Esophagus squamous epithelium (tissue), 5 donors: ENCODE measurements at places on chromosomes 5 and 9.

GRCh38 chr9:18922161-18922885 lies 110.7 kb downstream of the SAXO1 start:
- DNase-seq = no peak

DNA sequence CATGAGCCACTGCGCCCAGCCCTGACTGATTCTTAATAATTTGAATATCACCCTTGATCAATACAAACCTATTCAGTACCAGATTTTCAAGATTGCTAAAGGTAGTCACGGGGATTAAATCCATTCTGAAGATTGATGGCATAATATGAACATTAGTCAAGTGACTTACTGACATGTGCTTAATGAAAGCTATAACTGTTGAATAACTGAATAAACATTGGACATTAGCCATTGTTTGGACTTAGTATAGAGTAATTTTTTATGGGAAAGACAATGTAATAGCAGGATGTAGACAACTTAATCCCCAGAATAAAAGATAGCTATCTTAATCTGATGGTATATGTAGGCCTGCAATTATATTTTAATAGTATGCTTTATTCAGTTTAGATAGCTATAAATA lies 35.0 kb upstream of the VPS13A start:
- no peak for DNase-seq

DNA sequence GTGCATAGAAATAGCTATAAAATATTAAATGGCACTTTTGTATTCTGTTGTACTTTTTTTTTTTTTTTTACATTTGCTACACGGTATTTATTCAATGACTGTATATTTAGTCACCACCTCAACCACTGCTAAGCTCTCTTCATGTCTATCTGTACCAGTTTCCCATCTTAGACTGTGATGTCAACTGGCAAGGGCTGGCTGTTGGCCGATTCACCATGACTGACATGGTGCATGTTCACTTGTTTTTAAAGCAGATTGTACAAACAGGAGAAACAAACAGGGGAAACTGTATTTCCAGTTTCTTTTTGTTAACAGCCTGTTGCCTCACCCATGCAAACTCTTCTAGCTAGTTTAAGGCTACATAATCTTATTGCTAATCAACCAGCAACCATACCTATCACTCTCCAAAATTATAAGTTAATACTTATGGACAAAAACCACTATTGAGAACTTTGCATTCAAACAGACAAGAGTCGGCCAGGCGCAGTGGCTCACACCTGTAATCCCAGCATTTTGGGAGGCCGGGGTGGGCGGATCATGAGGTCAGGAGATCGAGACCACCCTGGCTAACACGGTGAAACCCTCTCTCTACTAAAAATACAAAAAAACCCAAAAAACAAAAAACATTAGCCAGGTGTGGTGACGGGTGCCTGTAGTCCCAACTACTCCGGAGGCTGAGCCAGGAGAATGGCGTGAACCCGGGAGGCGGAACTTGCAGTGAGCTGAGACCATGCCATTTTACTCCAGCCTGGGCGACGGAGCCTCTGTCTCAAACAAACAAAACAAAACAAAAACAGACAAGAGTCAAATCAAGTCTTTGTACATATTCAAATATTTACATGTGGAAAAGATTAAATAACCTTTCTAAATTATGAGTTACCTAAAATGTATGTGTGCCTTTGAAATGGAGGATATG lies 13.2 kb downstream of the ZFAND5 start:
- DNase-seq = no peak

- no peak for DNase-seq
These were observed 240.7 kb downstream of the COX7C start for GRCh38 chr5:86858442-86858841.

DNA sequence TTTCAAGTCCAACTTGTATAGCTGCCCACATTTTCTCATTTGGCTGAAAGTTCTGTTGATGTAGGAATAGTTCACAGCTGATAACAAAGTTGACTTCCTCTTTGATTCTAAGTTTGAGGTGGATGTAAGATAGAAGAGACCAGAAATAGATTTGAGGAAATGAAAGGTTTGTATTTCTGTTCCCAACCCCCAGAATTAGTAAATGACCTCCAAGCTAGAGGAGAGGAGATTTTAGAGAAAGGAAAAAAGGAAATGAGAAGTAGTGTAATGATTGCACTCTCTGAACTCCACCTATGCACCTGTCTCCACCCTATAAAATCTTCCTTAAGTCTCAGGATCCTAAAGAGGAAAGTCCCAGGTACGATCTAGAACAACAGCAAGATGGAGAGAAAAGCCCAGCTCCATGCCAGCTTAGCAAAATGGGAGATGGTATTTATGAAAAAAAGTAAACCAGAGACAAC lies 130.4 kb upstream of the POC5 start:
- DNase-seq = no peak

- DNase-seq = no peak
These were observed 231.4 kb upstream of the TRPM3 start for GRCh38 chr9:71352837-71353236.

DNA sequence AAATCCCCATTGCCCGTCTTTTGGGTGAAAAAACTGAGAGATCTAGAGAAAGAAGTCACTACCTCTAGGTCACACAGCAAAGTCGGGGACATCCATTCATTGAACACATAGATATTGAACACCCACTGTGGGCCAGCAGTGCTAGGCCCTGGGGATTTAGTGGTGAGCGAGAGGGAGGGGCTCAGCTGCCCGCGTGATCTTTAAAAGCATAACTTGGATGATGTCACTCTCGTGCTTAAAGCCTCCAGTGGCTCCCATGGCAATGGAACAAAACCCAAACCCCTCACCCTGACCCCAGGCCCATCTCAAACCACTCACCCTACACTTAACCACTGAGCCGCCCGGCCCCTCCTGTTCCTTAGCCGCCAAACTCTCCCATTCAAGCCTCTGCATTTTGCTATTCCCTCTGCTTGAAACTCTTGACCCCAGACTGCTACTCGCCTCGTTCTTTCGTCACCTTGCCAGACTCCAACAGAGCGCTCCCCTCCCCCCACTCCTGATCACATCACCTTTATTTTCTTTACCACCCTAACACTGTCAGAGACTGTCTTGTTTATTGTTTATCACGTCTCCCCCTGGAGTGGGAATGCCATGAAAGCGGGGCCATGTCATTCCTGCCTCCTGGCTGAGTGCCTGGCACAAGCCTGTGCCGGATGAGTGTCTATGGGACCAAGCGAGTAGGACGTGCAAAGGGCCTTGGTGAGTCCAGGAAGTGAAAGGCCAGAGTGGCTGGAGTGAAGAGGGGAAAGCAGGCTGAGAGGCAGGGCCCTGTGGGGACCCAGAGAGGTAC lies 710 bp upstream of the PIP5KL1 start:
- DNase-seq = no peak

DNA sequence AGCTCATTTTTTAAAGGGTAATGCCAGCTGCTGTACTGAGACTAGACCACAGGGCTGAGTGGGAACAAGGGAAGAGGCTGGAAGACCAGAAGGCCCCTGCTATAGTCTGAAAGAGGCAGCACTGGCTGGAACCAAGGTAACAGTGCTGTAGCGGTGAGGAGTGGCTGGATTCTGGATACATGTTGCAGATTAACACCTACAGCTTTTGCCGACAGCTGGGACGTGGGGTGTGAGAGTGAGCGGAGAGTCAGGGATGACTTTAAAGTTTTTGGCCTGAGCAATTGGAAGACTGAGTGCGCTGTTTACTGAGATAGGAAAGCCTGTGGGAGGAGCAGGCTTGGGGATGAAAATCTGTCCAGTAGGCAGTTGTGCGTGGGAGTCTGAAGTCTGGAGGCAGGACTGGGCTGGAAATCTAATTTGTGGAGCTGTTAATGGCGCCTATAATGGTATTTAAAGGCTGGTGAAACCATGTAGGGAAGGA lies 26.5 kb downstream of the AQP7 start:
- no peak for DNase-seq

GRCh38 chr5:133307275-133307674 lies 255.5 kb downstream of the HSPA4 start:
- DNase-seq = no peak

DNA sequence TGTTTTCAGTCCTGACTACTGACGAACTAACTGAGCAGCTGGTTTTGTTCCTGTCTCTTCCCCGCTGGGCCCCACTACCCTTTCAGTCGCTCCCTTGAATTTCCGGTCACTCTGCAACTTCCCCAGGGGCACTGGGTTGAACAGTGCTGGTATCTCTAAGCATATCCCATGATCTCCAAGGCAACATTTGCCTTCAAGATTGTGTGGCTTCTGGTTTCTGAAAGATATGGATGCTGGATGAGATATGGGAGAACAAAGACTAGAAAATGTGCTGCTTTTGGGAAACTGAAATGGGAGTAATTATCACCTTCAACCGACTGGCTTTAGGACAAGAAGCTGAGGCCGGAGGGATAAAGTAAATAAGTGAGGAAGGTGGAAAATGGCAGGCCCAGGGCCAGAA lies 258.2 kb upstream of the PIK3R1 start:
- DNase-seq = no peak

DNA sequence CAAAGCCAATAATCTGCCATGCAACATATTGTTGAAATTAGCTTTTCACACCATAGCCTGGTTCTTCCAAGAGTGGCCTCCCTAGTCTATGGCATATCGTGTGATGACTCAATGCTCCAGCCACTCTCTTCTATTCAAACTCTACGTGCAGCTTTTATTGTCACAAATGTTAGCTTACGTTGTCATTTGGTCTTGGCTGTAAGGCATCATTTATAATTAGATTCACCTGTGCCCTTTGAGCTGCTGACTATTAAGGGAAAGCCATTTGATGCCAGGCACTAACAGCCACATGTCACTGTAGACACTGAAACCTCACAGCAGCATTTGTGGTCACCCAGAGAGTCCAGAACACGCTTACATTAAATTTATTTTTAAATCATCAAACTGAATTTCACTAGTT lies 66.8 kb downstream of the APBA1 start:
- DNase-seq = no peak

DNA sequence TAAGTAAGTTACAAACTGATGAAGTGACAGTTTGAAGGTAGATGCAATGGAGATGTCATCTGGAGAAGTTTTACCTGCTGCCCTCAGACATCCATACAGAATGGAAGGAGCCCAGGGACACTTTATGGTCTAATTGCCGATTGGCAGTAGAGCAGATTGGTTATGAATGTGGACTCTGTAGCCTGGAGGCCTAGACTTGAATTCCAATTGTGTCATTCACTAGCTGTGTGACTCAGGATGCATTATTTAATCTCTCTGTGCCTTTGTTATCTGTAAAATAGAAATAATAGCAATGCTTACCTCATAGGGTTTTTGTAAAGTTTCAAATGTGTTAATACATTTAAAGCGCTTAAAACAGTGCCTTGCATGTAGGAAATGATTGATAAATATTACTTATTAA lies 5.2 kb upstream of the TCERG1 start:
- DNase-seq = no peak

GRCh38 chr5:167219298-167219697 lies 1072.1 kb upstream of the WWC1 start:
- DNase-seq = no peak

DNA sequence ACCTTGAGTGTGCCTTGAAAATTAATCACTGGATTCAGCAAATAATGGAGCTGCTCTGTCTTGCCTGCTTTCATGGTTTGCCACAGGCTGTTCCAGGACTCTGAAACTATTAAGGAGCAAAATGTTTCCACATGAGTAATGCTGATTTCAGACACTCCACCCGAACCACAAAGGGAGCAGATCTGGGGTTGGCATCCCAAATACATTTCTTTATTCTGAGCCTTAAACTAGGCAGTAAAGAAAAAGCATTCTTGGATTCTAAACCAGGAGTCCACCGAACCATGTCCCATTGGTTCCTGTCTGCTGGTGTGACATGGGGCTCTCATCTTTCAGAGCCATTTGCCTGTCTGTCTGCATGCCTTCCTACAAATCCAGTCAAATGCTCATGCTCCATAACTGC lies 10.1 kb upstream of the C1QTNF3 start:
- no peak for DNase-seq

DNA sequence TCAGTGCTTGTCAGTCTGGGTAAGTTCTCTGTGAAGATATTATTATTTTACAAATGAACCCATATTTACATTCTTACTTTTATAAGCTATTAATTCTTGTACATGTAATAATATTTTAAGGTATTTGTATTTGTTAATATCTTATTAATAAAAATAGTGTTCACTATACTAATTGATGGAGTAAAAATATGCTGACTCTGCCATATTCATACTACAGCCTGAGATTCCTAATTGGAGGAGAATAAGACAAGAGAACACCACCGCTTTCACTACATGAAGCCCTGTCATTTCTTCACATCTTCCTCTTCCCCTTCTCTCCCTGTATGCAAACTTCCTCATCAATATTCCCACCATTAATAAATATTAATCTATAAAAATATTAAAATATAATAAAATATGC lies 167.6 kb upstream of the TUSC1 start:
- DNase-seq = no peak

- DNase-seq = peak; percentile 86
These were observed 6.1 kb downstream of the NOTCH1 start for GRCh38 chr9:136539427-136540421.

DNA sequence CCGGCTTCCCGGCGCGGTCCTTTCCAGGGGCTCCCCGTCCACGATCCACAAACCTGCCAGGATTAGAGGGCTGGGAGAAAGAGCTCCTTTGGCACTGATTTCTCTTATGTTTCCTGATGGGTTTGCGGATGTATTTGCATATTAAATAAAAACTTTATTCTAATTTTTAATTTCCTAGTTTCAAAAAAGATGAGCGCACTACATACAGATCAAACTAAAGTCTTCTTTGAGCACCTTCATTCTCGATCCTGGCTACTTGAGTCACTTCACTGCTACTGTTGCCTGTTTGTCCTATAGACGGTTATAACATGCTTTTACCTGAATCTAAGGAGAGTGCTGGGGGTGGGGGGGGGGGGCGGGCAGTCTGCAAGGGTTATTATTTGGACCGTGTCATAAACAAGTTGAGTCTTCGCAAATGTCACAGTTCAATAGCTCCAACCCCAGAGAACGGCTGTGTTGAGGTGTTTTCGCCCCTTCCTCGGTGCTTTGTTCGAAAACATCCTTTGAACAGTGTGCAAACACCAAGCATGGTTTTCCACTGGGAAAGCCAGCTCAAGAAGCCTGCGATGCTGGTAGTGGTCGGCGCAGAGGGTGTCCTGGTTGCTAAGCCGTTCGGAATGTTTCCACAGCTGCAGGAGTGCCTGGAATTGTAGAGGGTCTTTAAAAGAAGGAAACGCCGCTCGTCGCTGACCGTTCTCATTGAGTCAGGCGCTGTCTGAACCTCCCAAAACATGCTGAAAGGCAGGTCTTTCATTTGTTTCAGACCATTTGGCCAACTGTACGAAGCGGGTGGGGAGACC lies 1.1 kb upstream of the STK10 start:
- no peak for DNase-seq

DNA sequence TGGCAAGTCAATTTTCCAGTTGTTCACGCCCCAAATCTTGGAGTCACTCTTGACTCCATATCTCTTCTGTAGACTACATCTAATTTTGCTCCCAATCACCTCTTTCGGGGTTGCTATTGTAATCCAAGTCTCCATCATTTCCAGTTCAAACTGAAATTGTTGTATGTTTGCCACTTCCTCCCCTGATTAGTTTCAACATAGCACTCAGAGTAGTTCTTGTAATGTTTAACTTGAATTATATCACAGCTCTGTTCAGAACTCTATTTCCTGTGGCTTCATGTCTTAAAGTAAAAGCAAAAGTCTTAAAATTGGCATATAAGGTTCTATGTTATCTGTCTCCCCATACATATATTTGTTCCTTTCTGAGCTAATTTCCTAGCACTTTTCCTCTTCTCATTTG lies 348.5 kb upstream of the RIOK2 start:
- DNase-seq = no peak
